Fibroblast of gingiva (primary cell): ENCODE measurements at places on chromosomes 12 and 14.

GRCh38 chr12:122265886-122266229 is 436 bp downstream of the VPS33A start:
- DNase-seq, result no peak

- DNase-seq, result peak; percentile 98
Observed at GRCh38 chr14:31090883-31091764, 64.9 kb upstream of the STRN3 start.

- no peak for DNase-seq
Observed at GRCh38 chr12:123973552-123974341, 732 bp downstream of the ZNF664 start.

DNA sequence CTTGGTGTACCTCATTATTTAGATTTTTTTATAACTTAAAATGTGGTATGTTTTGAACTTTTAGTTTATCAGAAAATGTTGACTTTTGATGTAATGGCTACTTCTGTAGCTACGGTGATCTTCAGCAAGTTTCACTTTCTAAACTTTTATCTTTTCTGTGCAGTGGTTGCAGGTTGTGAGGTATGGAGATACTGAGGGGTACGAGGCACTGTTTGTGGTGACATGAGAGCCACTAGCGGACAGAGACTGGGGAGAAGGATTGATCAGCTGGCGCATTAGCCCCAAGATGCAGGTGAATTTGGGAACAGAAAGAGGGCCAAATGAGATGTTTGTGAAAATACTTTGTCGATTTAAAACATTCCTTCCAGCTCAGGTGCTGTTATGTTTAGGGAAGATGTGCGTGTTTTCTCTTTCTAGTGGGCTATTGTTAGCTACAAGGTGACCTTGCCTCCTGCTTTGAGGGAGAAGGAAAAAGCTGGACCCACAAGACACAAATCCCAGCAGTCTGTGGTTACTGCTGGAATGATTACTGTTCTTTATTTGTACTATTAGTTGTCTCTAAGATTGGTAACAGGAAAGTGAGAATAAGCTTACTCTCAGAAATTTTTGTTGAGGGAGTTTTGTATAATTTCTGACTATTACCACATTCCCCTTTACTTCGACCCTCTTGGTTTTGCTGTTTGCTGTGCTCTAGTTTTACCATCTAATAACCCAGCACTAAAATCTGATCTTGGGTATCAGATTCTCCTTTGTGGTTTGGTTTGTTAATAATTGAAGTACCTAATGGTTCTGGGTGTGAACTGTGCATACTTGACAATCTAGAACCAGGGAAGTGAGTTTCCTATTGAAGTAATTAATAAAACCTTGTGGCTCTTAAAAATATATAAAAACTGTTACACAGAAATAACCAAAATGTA is 61.7 kb downstream of the FBXO34 start:
- DNase-seq, result no peak

DNA sequence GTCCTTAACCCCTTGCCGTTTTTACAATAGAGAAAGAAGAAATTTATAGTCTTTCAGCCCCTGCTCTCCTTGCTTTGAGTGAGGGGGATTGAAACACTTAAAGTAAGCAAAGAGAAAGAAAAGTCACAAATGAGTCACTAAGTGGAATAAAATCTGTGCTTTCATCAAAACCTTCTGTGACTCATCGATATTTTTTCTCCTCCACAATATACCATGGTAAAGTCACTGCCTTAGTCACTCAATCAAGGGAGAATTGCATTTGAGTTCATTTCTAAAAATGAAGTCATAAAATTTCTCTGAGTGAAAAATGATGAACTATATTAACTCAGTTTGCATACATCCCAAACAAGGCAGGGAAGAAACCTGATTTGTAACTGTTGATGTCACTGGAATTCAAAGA is 470.3 kb downstream of the FOXG1 start:
- peak; percentile 63 for DNase-seq

- DNase-seq, result no peak
Observed at GRCh38 chr14:63752449-63753169, 24.7 kb upstream of the SGPP1 start.

DNA sequence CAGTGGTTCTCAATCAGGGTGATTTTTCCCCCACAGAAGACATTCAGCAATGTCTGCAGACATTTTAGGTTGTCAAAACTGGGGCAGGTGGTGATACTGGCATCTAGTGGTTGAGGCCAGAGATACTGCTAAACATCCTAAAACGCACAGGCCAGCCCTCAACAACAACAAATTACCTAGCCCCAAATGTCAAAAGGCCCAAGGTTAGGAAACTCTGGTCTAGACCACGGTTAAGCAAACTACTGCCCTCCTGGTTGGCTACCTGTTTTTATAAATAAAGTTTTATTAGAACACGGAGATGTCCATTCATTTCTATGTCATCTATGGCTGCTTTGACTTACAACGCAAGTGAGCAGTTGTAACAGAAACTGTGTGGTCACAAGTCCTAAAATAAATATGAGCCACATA is 186.7 kb downstream of the EFCAB11 start:
- DNase-seq, result peak; percentile 46

DNA sequence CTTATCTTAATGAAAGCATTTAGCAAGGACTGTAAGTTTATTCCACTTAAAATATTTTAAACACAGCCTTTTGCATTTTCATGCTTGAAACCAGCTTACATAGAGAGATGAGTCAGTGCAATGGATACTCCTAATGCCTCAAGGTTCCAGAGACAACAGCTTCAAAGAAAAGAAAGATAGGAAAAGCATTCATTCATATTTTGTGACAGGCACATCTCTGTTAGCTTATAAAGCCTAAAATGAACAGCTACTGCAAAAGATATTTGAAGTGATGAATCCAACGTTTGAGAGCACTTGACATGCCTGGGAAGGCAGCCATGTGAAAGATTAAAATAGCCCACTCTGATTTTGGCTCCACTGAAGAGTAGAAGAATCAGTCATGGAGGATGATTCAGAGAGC is 814.5 kb downstream of the RPS29 start:
- no peak for DNase-seq
